ENCODE measurements at places on chromosomes 5 and 9. TPM values are rescaled to one million over a fixed set of nuclear protein-coding genes. Genes with fewer than 3 reads are reported as not detected.

The HSD17B4 gene
- 204 TPM for total RNA-seq

The PHF24 gene
- 0.88 TPM for total RNA-seq

GRCh38 chr5:36150676-36151433, 832 bp downstream of the LMBRD2 start:
- no peak for DNase-seq

GRCh38 chr5:115194676-115195075, 25.0 kb upstream of the TRIM36 start:
- DNase-seq: no peak

GRCh38 chr5:15003511-15003920, 131.9 kb upstream of the ANKH start:
- DNase-seq: no peak

DNA sequence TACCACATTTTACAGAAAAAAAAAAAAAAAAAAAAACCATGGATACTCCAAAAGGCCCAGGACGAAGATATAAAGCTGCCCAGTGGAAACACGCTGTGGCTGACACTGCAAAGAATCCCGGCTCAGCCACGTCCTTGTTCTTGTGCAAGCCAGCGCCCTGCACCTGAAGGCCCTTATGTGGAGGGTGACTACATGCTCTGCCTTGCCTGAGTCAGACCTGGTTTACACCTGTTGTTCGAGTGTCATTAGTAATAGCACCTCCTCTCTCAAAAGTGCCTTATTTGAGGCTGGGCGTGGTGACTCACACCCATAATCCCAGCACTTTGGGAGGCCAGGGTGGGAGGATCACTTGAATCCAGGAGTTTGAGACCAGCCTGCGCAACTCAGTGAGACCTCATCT, 54.3 kb upstream of the ZSWIM6 start:
- no peak for DNase-seq

GRCh38 chr9:38422555-38423260, 1.5 kb downstream of the IGFBPL1 start:
- DNase-seq: no peak

GRCh38 chr5:117255211-117256027, 680.8 kb upstream of the SEMA6A start:
- DNase-seq: no peak
